CD4-positive, CD25-positive, alpha-beta regulatory T cell (primary cell): ENCODE measurements at places on chromosomes 7 and 10. TPM values are rescaled to one million over a fixed set of nuclear protein-coding genes. Genes with fewer than 3 reads are reported as not detected.
A peak's percentile ranks its signal among the peaks of the same experiment; 100 is the strongest.

PMS2 gene
- polyA plus RNA-seq: 8.2 TPM

- DNase-seq: no peak
Observed at GRCh38 chr7:141991140-141991539, 4.5 kb upstream of the MGAM start.

URGCP gene
- 31.0 TPM for polyA plus RNA-seq

DNA sequence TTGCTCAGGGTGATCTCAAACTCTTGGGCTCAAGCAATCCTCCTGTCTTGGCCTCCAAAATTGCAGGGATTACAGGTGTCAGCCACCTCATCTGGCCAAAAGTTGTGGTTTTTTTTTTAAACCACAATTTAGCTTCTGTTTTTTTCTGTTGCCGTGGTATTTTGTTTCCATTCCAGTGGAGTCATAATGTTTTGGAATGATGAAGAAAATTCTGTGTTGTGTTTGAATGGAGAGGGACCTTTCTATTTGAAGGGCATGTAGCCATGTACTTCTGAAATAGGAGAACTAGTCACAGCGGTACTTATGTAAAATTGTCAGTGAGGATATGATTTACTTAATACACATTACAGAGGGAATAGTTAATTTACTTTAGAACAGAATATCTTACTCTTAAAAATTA, 201.3 kb downstream of the ARL4A start:
- no peak for DNase-seq

- DNase-seq: no peak
Observed at GRCh38 chr7:125122173-125122572, 192.5 kb upstream of the POT1 start.

GRCh38 chr7:33979807-33980355, 74.5 kb downstream of the BMPER start:
- no peak for DNase-seq

GRCh38 chr10:124220547-124220946, 127.1 kb upstream of the CHST15 start:
- DNase-seq: no peak

DNA sequence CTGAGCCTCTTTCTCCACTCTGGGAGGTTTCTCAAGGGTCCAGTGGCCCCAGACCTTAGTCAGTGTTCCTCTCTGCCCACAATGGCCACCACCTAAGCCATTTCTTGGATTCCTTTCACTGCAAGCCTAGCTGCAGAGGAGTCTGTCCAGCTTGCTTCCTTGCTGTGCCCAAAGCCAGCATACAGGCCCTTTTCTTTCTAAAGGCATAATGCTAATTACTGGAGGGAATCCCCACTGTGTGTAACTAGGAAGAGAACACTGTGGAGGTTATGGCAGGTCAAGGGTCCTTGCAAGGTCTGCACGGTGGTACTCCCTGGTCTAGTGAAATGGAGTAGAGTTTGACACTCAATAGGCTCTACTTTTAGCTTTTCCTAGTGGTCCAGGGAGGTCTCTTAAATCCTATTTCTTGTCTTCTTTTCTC, 70.4 kb upstream of the CC2D2B start:
- DNase-seq: no peak

GRCh38 chr7:114647518-114647917, 232.9 kb downstream of the FOXP2 start:
- DNase-seq: no peak

GRCh38 chr7:142554560-142555532, 194.4 kb upstream of the PRSS1 start:
- DNase-seq: no peak

- no peak for DNase-seq
Observed at GRCh38 chr7:77391230-77391629, 24.9 kb downstream of the GSAP start.

TMEM178B gene
- polyA plus RNA-seq: not detected

DNA sequence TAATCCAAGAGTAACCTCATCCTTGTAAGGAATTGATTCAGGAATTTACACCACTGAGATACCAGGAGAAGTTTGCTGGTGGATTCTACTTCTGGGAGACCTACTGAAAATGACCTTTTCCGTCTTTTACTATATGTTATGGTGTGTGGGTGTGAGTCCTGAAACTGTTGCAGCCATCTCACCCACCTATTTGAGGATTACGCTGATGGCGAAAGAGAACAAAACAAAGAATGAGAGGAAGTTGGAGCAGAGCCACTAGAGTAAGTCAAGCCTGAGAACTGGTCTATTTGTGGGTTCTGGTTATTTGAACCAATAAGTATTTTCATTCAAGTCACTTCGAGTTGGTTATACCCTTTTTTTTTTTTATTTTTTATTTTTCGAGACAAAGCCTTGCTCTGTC, 12.7 kb upstream of the ABCC2 start:
- no peak for DNase-seq

WDFY4 gene
- polyA plus RNA-seq: 0.34 TPM

DNA sequence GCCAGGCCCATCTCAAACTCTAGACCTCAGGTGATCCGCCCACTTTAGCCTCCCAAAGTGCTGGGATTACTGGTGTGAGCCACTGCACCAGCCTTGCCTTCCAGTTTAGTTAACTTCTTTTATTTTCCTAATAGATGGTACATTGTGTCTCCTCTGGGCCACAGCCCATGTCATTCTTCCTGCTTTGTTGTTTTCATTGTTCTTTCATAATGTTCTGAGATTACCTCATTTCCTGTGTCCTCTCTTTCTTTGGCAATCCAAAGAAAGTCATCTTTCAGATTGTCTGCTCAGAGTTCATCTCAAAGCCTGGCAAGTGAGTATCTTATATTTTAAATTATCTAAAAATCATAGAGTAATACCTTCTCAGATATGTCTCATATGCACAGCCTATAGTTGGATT, at the start of gene OLAH:
OLAH (plus strand) TSS at position 270 of the 400 bp plus-strand sequence. CDS start 3,346 bp downstream, outside the sequence.
- peak; percentile 54 for DNase-seq

GPRIN2 gene
- polyA plus RNA-seq: not detected

SFRP5 gene
- polyA plus RNA-seq: 0.43 TPM

DNA sequence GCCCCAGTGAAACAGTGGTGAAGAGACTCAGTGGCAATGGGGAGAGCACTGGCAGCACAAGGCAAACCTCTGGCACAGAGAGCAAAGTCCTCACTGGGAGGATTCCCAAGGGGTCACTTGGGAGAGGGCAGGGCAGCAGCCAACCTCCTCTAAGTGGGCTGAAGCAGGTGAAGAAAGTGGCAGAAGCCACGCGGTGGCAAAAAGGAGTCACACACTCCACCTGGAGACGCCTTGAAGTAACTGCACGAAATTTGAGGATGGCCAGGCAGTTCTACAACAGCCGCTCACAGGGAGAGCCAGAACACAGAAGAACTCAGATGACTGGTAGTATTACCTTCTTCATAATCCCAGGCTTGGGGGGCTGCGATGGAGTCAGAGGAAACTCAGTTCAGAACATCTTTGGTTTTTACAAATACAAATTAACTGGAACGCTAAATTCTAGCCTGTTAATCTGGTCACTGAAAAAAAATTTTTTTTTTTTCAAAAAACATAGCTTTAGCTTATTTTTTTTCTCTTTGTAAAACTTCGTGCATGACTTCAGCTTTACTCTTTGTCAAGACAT, 574 bp upstream of the IL6 start:
- peak; percentile 19 for DNase-seq
